Subcutaneous preadipocyte (primary cell): ENCODE measurements at places on chromosomes 11 and 22. TPM values are rescaled to one million over a fixed set of nuclear protein-coding genes. Genes with fewer than 3 reads are reported as not detected.

The CHRM4 gene
- total RNA-seq = under 0.01 TPM in 1 of 2 replicates, not detected in the other

The KDM4E gene
- total RNA-seq = not detected in 2 replicates

The PANX3 gene
- total RNA-seq = not detected in 2 replicates

The RNF215 gene
- total RNA-seq = 12.9 and 14.5 TPM in 2 replicates

The SLCO2B1 gene
- 0.59 TPM in 1 of 2 replicates, not detected in the other for total RNA-seq

The HEPN1 gene
- total RNA-seq = 0.20 TPM in 1 of 2 replicates, not detected in the other

The OR2AG1 gene
- total RNA-seq = under 0.01 TPM in 1 of 2 replicates, not detected in the other

The LINC01488 gene
- not detected in 2 replicates for total RNA-seq

The CHEK1 gene
- total RNA-seq = 36.0 and 45.9 TPM in 2 replicates

The C1QTNF4 gene
- total RNA-seq = under 0.01 and 0.20 TPM in 2 replicates

The SERHL2 gene
- 4.5 and 5.1 TPM in 2 replicates for total RNA-seq

The SLC25A22 gene
- 16.5 and 25.6 TPM in 2 replicates for total RNA-seq

The DEUP1 gene
- not detected in 2 replicates for total RNA-seq

The RTN4R gene
- 0.59 TPM in 1 of 2 replicates, not detected in the other for total RNA-seq

The SCUBE1 gene
- total RNA-seq = not detected in 2 replicates

The MS4A8 gene
- total RNA-seq = not detected in 2 replicates

The APLNR gene
- total RNA-seq = not detected in 2 replicates

The OTOG gene
- not detected in 2 replicates for total RNA-seq

The PLAAT2 gene
- total RNA-seq = not detected in 2 replicates

The OR9I1 gene
- total RNA-seq = not detected in 2 replicates
